ENCODE measurements at places on chromosomes 6 and 20.

DNA sequence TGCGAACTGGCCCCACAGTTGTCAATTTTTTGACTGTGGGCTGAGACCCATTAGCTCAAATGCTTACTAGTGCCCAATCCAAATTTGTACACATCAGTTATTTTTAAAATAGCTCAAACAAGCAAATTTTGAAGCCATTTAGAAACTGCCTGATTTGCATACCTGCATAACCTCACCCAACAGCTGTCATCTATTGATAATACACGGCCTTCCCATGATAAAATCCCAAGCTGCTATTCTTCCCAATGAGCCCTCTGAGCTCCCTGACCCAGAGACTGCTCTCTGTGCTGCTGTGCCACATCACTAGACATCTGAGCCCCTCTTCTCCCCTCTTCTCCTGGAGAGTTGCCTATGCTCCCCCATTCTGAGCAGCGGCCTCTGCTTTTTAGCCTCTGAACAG is 140.5 kb upstream of the EEF1E1 start:
- DNase-seq, result no peak

- no peak for DNase-seq
These were observed 113.3 kb downstream of the LINC00237 start for GRCh38 chr20:20992686-20993360.

GRCh38 chr20:10524034-10524476 is 89.0 kb downstream of the SLX4IP start:
- peak; percentile 42 for DNase-seq

DNA sequence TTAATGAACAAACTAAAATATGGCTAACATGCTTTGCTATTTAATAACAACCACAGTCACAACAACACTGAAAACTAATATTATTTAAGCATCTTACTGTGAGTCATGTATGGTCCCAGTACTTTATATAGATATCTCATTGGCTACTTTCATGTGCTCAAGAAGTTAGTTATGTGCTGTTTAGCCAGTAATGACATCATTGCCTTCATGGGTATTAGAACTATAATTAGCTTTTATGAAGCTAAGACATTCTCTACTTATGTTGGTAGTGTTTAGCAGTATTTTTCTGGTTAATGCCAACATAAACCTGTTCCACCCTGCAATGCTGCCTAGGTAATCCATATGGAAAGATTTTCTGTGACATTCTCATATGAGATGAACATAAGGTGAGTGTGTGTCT is 56.1 kb downstream of the ADGRG6 start:
- DNase-seq, result no peak

DNA sequence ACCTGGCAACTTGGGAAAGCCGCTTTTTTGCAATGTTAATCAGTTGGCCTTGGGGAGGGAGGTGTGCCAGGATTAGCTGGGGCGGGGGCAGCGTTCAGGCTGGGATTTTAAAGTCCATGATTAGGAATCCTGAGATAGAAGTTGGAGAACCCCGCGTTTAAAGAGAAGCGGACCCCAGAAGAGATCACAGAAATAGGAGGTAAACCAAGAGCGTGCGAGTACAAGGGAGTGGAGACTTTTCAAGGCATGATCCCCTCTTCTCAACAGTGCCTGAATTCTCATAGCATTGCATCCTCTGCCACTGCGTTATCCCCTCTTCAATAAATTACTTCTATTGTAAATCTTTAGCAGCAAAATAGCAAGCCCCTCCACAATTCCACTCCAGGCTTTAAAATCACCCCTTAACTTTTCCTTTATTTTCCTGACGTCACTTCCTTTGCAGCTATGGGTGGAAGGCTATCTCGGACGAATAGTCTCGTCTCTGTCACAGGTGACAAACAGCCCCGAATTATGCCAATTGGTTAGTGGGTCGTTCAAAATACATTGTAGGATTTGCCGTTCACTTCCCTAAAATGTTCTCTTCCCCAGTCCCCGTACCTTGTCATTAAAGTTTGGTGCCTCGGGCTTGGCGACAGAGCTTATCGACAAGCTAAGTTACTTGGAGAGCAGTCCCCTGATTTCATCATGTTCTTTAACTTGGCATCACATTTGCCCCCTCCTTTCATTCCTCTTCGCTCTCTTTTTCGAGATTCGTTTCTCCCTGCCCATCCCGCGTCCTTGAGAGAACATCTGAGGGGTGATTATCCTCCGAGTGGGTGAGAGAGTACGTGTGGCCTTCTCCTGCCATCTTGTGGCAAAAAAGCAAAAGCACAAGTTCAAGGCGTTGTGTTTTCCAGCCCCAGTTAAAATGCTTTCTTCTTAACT is 17.1 kb downstream of the OR2B2 start:
- no peak for DNase-seq

DNA sequence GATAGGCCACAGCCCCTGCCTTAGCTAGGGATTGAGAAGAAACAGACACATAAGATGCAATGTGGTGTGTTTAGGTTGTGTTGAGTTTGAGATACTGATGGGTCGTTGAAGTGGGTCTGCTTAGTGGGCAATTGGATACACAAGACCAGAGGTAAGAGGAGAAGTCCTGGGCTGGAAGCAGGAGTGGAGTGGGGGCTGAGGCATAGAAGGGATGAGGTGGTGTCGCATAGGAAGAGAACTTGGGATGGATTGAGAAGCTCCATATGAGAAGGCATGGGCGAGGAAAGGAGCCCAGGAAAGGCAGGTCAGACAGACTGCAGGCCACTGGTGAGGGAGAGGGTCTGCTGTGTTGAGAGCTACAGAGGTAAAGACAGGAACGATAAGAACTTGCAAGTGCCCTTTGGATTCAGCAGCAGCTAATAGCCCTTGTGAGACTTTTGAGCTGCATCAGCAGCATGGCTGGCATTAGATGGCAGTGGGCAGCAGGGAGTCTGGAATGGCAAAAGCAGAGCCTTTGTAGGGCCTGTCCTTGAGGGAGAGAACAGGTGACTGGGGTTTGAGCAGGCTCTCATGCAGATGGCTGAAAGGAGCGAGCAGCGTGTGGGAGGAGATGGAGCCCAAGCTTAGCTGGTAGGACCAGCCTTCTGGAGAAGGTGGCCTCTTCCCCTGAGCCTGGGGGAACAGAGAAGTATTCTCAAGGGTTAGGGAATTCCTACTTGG is 33.2 kb downstream of the PLCG1 start:
- DNase-seq, result no peak

DNA sequence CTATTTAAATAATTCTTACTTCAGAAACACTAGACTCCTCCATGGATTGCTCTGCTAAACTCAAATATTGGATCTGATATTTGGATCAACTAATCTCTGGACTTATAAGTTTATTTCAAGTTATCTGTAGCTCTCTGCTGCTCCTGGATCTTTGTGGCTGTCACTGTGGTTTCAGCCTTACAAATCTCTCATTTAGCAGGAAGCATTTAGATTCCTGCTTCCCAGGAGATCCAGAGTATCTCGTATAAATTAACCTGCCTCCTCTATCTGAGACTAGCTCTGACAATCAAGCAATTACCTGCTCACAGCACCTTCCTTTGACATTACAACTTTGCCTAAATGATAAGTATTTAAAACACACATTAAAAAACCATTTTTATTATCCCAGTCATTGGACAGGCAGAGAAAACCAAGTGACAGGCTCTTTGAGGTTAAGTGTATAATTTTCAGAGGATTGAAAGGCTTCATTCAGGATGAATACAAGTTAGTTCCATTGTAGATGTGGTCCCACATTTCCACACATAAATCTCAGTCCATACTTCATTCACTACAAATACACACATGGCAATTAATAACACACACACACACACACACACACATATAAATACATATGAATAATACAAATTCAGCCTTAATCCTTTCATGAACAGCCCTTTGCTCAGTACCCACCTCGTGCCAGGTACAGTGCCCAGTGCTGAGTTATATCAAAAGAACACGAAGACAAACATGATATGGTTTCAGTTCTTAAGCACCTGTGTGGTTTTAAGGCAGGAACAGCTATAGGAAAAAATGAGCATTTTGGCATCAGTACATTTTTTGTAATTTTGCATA is 55.5 kb upstream of the PLCB1 start:
- DNase-seq, result no peak

- DNase-seq, result peak; percentile 69
These were observed 21.4 kb upstream of the AKIRIN2 start for GRCh38 chr6:87723170-87724078.

GRCh38 chr6:56840467-56841380 is 114.2 kb upstream of the BEND6 start:
- no peak for DNase-seq

- no peak for DNase-seq
These were observed 8.4 kb downstream of the EPB41L2 start for GRCh38 chr6:131054392-131055250.

DNA sequence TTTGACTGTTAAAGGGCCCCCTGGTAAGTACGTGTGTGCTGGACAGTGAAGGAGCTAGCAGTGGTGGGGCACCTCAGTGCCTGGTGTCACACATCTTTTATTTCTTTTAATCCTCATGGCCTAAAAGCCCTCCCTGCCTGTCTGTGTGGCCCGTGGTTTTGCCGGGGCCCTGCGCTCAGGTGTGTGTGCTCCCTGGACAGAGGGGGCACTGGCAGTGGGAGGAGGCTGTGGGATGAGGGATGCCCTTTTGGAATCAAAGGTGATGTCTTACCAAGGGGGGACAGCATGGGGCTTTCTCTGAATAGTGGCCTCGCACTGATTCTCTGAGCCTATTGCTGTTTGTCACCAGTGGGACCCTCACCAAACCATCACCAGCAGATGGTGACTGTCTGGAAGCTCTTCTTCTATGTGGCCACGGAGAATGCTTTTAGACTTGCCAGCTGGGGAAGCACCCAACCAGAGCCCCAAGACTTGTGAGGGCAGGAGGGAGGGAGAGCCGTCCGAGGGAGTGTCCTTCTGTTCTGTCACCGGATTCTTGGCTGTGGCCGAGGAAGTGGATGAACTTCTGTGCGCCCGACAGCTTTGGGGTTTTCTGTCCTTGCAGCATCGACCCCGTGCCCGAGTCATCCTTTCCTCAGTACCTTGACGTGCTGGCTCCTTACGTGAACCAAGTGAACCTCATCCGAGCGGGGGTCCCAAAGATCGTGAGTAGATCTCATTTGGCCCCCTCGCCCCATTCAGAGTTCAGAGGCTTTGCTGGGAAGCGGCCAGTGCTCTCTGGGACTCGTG is 18.1 kb downstream of the PNLDC1 start:
- no peak for DNase-seq

GRCh38 chr6:34384321-34385153 is 7.9 kb downstream of the NUDT3 start:
- DNase-seq, result no peak

- no peak for DNase-seq
These were observed 449.4 kb upstream of the PTCHD4 start for GRCh38 chr6:48560408-48560807.

DNA sequence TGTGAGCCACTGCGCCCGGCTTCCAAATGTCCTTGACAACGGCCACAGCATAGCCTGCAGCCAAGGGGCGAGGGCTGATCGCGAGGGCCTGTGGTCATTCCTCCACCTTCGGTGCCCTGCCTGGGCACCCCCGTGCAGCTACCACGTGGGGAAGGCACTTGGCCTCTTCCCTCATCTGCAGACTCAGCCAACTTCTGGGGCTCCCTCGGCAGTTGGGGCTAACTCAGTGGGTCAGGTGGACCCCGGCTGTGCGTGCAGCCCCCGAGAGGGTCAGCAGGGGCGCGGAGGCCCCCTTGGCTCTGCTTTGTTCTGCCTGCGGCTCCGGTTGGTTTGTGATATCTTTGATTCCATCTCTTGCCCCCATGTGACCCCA is 52.9 kb upstream of the BHLHE23 start:
- DNase-seq, result no peak

DNA sequence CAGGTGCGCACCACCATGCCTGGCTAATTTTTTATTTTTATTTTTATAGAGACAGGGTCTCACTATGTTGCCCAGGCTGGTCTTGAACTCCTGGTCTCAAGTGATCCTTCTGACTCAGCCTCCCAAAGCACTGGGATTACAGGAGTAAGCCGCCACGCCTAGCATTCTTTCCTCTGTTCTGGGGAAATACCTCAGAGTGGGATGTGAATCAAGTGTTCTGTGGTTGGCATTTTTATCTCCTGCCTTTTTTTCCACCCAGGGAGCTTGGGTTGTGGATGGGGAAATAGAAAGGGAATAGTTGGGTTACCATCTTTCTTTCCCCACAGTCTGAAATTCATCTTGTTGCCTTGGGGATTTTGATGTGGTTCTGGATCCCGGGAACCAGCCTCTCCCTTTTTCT is 24.1 kb downstream of the TFAP2C start:
- no peak for DNase-seq

GRCh38 chr6:11722805-11723631 is 55.6 kb downstream of the ADTRP start:
- DNase-seq, result no peak

GRCh38 chr6:140007525-140007924 is 633.1 kb upstream of the CITED2 start:
- no peak for DNase-seq

DNA sequence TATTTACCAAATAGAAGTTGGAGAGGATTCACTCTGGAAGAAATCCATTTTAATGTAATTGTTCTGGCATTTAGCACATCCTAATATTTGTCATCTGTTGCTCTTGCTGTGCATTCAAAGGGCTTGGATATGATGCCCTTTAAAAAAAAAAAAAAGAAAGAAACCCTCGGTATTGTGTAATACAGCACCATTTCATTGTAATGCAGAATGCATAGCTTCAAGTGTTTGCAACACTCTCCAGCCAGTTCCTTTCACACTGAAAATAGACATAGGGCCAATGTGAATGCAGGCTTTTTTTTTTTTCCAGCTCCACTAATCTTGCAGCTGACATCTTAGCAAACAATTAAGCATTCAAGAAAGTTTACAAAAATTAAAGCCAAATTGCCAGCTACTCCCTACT is 197.4 kb upstream of the POU3F2 start:
- DNase-seq, result no peak

DNA sequence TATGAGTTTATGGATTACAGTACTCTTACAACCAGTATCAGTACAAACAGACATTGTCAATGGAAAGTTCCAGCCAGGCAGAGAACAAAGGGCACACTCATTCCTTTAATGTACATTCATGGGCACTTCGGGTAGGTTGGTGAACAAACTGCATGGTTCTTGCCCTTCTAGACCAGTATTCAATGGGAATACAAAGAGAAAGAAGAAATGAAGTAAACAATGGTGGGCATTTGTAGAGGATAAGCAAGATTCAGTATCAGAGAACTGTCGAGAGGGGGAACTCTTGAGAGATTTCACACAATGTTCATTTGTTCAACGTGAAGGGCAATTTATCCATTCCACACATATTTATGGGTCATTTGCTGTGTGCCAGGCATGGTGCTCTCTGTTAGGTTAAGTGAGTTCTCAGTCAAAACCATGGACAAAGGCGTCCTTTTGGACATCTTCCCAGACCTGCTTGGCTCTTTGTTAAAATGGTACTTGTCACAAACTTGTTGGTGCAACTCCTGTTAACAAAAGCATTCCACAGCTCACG is 714.8 kb downstream of the DHX35 start:
- no peak for DNase-seq

DNA sequence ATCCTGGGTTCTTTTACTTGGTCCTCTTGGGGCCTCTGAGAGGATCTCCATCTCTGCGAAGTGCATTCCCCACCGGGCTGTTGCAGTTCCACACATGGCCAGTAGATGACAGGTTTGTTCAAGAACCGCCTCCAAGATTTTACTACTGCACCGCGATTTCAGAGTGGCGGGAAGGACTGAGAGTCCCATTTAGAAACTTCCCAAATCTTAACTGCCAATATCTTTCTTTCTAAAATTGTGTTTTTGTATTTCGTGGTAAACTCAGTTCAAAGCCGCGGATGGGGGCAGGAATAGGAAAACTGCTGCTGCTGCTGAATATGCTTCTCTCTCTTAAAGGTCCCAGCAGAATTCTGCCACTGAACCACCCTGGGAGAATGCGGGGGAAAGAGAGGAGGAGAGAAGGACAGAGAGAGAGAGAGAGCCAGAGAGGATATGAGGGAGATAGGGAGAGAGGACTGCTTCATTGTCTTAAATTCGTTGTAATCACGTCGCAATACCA is 8.6 kb upstream of the BTNL2 start:
- peak; percentile 17 for DNase-seq

- no peak for DNase-seq
These were observed 36.4 kb upstream of the NELFCD start for GRCh38 chr20:58944610-58945009.
